ENCODE measurements at places on chromosomes 3 and 15.
A peak's percentile ranks its signal among the peaks of the same experiment; 100 is the strongest.

DNA sequence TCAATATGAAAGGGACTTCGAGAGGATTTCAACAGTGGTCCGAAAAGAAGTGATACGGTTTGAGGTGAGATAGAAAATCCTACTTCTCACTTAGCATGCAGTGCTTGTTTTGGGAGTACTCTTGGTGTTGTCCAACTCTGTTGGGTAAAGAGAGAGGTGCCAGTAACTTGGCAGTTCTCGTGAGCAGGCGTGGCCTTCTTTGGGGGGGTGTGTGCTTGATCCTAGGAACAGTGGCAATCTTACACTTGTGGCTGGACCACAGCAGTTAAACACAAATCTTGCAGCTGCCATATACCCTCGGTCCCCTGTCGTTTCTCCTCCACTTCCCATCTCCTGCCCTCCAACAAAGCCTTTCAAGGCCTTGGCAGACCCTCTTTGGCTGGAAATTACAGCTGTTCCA is 15.2 kb upstream of the SNX22 start:
- DNase-seq, result no peak

GRCh38 chr3:37712421-37712820 is 149.3 kb upstream of the CTDSPL start:
- no peak for DNase-seq

GRCh38 chr15:32148833-32149555 is 118.7 kb downstream of the CHRNA7 start:
- DNase-seq, result no peak

- peak; percentile 27 for DNase-seq
These were observed 28.1 kb upstream of the LRRN1 start for GRCh38 chr3:3771094-3771493.

DNA sequence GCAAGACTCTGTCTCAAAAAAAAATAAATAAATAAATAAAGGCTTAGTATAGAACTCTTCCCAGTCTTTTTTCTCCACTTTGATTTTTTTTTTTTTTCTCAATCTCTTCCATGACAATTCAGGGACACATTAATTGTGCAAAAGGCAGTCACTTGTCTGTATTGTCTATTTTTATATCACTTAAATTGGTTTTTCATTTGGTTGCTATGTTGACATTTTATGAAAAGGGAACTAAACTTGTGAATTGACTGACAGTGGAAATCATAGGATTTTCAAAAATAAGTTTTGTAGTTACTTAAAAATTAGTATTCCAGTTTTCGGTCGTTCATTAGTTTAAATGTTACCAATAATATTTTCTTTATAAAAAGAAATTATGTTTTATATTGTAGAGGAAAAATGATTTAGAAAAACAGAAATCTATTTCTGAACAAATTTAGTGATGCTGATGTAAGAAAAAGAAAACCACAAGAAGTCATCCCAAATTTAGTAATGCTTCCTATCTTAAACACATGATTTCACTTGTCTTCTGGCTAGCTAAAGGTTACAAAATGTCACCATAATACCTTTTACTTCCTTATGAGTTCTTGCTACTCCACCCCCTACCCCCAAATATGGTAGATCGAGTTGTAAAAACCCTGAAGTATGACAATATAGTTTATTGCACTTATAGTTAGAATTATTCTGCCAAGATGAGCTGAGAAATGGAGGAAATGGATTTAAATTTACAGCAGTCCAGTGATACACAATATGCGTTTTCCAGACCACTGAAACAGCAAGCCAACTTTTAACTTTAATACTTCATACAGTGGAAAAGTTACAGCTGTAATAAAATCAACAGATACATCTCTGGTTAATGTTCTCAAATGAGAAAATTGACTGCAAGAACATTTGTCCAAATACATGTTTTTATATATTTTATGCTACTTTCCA is 37.0 kb downstream of the PPARG start:
- DNase-seq, result no peak

GRCh38 chr3:113557374-113557773 is 25.0 kb downstream of the SIDT1 start:
- DNase-seq, result no peak

- DNase-seq, result peak; percentile 70
These were observed 89.5 kb downstream of the EOMES start for GRCh38 chr3:27632431-27633223.

- DNase-seq, result no peak
These were observed 116.1 kb downstream of the PCCB start for GRCh38 chr3:136366289-136366688.

DNA sequence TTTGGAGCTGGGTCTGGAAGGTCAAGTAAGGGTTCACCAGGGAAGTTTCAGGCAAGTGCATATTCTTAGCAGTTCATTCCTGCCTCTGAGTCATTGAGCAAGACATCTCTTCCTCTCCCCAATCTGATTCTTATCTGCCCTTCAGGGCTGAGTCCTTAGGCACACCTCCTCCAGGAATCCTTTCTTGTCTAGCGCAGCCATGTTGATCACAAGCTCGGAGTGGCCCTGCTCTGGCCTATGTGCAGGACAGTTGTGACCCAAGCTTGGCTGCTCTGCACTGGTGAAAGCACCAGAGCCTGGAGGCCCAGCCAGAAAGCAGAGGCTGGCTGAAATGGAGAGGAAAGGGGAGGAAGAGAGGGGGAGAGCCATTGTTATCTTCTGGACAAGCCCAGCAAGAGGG is 30.9 kb upstream of the MRPS22 start:
- no peak for DNase-seq

GRCh38 chr3:80734483-80734882 is 966.7 kb upstream of the ROBO1 start:
- DNase-seq, result no peak

DNA sequence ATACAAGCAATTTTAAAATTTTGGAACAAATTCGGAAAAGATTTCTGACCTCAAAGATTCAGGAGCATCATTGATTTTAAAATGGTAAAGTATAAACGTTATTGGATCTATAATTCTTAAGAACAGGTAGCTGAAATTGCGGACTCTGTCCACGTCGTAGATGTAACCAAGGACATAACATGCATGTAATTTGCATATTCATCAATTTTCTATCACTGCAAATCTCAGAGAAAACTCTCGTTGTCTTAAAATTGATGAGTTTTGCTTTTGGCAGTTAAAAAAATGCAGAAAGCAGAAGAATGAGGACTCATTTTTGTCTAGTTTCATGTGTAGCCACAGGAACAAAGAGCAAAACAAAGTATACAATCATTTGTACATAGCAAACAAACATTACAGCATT is 1094.4 kb downstream of the SI start:
- DNase-seq, result no peak

DNA sequence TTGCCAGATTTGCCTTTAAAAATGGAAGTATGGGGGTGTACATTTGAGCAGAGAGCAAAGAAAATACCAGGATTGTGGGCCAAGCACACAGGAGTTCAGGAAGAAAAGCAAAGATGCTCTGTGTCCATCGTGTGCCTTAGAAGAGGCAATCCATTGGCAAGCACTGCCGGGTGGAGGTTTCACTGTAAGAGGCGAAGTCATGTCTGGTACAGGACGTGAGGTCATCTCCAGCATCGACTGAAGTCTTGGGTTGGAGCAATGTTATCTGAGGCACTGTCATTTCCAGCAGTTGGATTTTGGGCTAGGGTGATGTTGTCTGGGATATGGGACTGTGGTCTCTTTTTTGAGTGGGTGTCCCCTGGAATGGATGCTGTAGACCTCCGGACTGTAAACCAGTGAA is 4.8 kb upstream of the RGMA start:
- no peak for DNase-seq

DNA sequence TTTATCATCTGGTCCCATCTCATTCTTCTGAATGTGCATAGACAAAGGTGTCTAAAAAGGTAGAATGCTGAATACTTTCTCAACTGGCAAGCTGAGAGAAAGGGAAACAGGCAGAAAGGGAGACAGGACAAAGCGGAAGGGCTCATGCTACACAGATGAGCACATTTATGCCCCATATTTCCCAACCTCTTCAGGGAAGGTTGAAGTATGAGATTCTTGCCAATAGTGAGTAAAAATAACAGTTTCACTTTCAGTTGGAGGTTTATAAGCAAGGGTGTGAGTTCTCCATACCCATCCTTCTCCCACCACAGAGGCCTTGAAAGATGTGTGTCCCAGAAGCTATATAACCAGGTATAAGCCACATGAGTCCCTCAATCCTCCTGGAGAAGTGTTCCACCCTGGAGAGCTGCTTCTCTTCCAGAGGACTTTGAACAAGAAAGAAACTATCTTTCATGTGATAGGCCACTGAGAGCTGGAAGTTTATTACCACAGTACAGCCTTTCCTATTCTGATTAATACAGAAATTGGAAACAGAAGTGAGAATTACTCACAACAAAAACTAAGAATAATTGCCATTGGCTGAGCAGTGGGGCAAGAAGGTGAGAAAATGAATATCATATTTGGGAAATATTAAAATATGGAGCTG is 709.4 kb upstream of the NR2F2 start:
- no peak for DNase-seq

DNA sequence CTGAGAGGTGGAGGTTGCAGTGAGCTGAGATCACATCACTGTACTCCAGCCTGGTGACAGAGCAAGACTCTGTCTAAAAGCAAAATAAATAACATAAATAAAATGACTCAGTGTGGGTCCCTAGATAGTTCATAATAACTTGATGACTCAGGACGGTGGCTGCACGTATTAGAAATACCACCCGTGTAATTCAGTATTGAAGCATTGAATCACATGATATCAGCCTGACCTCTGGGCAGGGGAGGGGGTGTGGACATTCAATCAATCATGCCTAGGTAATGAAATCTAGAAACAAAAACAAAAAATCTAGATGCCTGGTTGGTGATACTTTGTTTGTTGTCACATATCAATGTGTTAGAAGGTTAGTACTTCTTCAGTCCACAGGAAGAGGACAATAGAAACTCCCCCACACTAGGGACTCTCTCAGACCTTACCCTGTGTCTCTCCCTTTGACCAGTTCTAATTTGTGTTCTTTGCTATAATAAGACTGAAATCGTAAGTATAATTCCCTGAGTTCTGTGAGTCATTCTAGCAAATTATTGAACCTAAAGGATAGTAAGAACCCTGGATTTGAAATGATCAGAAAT is 177.3 kb downstream of the GAP43 start:
- DNase-seq, result no peak

GRCh38 chr3:62874711-62875557 is at the start of gene CADPS:
Gene CADPS, minus strand, starts transcription at chr3:62875416. Its CDS starts 387 bp downstream, at chr3:62875029.
- DNase-seq, result peak; percentile 22

- DNase-seq, result no peak
These were observed 80.8 kb downstream of the OPA1 start for GRCh38 chr3:193673845-193674244.

DNA sequence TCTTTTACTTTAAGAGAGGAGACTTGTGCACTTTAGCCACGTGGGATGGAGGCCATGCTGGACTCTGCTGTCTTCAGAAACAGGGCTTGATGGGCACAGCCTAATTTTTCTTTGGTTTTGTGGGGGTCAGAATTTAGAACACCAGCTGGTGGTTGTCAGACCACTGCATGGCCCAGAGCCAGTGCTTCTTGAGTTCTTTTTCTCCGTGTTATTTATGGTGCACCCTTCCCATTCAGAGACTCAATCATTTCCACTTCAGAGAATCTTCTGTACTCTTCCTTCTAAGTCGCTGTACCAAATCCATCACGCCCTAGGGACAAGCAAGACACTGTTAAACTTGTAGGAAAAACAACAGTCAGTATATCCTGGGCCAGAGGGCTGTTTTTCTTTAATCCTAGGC is 20.1 kb downstream of the PRR23A start:
- DNase-seq, result no peak

- DNase-seq, result no peak
These were observed 70.5 kb downstream of the NME9 start for GRCh38 chr3:138259126-138259525.

DNA sequence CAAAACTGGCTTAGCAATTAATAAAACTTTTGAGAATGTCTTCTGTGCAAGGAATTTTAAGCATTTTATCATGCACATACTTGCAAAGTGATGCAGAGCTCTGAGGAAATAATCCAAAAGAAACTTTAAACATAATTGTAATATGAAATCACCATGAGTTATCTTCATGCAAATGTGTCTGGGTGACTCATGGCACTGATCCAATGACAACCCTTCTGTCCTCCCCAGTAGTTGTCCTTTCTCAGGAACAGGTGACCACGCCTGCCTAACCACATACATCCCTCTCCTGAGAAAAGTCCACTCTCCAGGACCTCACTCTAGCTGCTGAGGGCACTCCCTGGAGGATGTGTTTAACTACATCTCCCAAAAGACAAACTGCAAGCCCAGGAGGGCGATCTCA is 530.6 kb upstream of the IL12A start:
- DNase-seq, result no peak

GRCh38 chr15:73925848-73926218 is 429 bp upstream of the LOXL1 start:
- DNase-seq, result no peak

- DNase-seq, result no peak
These were observed 15.5 kb upstream of the THRB start for GRCh38 chr3:24510030-24510648.

- DNase-seq, result no peak
These were observed 2.7 kb downstream of the SMAD6 start for GRCh38 chr15:66704803-66705153.

DNA sequence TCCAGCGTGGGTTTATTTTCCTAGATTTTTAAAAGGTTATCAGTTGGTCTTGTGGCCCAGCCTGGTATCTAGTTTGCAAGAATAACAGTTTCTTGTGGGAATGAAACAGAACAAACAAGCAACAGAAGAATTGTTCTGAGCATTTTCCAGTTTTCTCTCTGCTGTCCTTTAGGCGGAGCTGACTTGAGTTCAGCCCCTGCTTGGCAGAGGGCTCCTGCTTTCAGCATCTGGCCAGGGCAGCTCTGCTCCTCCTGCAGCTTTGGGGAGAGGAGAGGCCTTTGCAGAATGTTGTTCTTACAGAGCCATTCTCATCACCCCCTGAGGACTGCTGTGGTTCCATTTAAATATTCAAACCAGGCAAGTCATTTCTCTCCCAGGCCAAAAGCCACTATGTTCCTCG is 117.7 kb downstream of the ALDH1A2 start:
- DNase-seq, result peak; percentile 83

GRCh38 chr3:76065964-76066363 is 280.6 kb upstream of the ZNF717 start:
- no peak for DNase-seq

DNA sequence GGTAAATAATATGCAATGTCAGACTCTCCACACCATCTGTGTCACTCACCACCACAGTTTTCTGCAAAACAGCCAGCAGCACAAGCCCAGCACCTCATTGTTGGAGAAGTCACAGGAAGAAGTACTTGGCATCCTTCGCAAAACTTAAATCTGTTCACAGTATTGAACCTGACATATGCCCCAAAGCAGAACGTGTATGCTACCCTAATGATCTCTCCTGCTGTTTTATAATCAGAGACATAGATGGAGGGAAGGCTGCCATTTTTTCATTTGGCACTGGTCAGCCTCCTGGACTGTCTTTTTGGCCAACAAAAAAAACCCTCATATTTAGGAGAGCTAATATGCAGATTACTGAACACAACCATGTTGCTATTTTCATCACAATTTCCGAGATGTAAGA is 1272.9 kb downstream of the ROBO1 start:
- DNase-seq, result peak; percentile 27

DNA sequence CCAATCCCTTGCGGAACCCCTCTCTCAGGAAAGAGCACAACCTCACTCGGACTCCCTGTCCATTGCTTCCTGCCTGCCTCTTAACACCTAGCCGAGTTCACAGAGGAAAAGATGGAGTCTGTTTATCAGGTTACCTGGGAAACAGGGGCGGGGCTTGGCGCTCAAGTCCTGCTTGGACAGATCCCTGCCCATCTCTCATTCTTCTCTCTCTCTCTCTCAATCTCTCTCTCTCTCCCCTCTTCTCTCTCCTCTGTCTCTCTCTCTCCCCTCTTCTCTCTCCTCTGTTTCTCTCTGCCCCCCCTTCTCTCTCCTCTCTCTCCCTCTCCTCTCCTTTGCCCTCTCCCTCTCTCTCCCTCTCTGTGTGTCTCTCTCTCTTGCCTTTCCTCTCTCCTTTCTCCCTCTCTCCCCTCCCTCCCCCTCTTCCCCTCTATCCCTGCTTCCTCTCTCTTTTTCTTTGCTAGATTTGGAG is at the start of gene EFHB:
Gene EFHB, minus strand, starts transcription at position 120 of the 469 bp plus-strand sequence. CDS start 199 bp downstream, outside the sequence.
- peak; percentile 26 for DNase-seq
